ENCODE measurements at places on chromosomes 5 and 9.

- no peak for DNase-seq
These were observed 208.8 kb downstream of the DAB2IP start for GRCh38 chr9:121860213-121860612.

DNA sequence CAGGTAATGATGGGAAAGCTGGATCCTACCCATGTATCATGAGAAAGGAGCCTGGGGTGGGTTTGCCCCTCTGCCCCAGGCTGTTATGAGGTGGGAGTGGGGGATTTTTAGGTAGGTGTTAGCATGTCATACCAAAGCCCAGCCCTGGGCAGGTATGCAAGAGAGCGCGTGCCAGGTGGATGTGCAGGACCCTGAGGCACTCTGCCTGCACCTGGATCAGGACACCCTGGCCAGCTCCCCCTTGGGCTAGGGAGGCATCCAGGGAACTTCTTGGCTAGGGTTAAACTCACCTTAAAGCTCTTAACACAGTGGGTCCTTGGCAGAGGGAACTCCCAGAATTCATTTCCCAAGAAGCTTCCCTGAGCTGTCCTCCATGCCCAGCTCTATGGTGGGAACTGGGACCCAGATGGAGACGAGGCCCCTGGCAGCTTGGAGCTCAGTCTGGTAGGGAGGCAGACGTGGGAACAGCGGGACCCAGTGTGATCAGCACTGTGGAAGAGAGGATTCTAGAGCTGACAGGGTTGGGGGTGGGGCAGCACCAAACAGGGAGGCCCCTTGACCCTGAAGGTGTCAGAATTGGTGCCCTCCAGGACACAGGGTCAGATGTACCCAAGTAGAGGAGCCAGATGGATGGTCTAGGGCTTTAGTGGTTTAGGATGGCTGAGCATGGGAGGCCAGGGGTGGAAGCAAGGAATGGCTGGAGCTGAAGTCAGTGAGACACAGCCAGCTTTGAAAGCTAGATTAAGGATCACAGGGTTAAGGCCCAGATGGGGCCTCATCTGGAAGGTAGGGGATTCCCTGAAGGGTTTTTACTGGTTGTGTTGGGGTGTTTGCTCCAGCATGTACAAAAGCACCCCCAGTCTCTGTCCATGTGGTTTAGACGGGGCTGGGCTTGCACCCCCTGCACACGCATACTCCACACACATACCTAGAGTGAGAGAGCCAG lies 2.2 kb upstream of the PRR7 start:
- no peak for DNase-seq

- DNase-seq, result no peak
These were observed 403.0 kb downstream of the ZNF608 start for GRCh38 chr5:124343451-124343867.

DNA sequence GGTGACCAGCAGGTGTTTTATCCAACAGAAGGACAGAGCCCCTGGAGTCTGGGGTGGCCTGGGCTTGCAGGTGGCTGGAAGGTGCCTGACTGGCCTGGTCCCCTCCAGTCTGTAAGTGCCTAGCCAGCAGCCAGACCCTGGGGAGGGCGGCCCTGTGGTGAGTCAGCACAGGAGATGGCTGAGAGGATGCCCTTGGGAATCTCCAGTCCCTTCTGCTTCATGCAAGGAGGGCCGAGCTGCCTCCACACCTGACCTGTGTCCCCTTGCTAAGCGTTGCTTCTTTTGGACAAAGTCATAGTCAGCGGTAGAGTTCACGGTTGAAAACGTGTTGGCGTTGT lies 20.2 kb downstream of the OBP2B start:
- DNase-seq, result no peak

DNA sequence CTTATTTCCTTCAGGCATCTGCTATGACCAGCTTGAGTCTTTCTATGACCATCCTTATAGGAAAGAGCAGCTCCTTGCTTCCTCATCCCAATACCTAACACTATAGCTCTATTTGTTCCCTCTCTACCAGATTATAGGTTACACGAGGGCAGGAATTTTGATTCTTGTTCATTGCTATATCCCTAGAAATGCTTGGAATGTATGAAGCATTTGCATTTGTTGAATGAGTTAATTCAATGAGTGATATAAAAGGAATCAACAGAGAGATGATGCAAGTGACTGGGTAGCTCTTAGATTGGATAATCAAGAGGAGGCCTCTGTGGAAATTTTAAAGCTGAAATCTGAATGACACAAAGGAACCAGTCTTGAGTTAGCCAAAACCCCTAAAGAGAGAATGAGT lies 13.9 kb downstream of the ZCCHC9 start:
- DNase-seq, result no peak

DNA sequence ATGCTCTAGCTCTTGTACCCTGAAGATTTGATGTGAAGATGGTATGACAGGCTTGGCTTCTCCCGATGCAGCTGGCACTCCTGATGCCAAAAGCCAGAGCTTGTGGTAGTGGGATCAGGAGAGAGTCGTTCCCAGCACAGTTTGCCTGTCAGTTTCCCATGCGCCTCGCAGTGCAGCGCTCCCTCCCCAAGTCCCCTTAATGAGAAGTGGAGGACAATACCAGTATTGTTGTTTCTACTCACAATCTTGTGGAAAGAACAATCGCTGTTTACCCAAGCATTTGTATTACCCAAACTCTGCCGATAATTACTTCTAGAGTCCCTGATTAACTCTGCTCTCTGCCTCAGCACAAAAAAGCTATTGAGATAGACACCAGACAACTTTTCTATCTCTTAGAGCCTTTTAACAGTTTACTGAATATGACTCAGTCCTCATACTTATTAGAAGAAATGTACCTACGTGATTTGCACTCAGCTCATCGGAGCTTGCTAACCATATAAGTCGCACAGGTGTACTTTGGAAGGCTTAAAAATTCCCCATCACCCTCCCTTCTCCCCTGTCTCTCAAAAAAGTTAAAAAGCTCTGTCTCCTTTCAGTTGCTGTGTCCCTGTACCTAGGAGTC lies 283.2 kb upstream of the TMEM161B start:
- no peak for DNase-seq

DNA sequence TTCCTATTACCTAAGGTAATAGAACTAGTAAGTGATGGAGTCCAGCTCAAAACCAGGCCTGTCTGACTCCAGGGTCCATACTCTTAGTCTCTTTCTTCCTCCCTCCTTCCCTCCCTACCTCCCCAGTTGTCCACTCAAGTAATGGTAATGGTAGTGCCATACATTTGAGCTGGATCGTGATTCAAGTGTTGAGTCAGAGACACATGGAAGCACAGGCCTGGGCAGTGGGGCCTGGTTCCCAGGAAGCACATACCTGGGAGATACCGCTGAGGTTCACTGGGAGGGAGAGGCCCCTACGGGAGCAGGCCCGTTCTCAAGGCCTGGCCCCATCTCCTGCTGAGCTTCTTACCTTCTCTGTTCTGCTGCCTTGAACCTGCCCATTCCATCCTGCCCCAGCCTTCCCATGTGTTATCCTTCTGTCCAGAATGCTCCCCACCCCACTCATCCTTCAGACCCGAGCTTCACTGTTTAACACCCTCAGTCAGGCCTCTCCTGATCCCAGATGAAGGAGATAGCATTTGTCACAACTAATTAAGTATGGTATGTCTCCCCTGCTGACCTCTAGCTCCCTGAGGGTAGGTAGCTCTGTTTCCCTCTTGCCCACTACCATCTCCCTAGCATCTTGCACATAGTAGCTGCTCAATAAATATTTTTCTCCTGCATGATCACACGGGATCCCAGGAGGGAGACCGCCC lies 13.8 kb downstream of the URM1 start:
- DNase-seq, result no peak

DNA sequence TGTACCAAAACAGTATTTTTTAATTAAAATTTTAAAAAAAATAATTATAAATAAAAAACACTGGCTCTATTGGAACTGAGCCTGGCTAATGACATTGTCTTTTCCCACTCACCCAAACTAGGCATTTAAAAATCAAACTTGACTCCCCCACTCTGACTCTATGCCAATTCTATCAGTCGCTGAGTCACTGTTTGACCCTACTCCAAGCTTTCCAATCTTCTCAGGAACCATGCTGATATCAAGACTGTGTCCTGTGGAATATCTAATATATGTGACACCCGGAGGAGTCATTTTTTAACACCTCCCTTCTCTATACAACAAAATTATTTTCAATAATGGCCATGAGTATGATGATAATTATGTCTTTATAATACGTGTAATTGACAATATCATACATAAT lies 171.6 kb upstream of the RASEF start:
- DNase-seq, result no peak

DNA sequence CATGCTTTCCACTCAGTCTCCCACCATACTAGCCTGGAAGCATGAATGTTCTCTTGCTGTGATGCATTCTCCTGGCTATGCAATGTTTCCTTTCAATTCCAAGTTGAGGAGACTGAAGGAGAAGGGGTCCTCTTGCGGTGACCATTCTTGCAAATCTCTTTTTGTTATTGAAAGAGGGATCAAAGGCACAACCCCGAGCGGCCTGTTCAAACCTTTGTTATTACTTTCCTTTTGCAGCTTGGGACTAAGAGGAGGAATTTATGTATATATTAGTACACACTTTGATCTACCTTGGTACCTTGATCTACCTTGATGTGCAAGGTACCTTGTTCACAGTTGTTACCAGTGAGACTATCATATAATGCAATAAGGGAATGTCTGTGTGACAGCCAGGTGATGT lies 147.3 kb downstream of the KCTD16 start:
- DNase-seq, result no peak

- peak; percentile 77 for DNase-seq
These were observed 22.6 kb downstream of the SLC36A1 start for GRCh38 chr5:151469992-151470391.

GRCh38 chr9:13139641-13140171 lies 139.8 kb downstream of the MPDZ start:
- DNase-seq, result no peak

- peak; percentile 36 for DNase-seq
These were observed 75.6 kb downstream of the ST8SIA4 start for GRCh38 chr5:100827481-100827889.

DNA sequence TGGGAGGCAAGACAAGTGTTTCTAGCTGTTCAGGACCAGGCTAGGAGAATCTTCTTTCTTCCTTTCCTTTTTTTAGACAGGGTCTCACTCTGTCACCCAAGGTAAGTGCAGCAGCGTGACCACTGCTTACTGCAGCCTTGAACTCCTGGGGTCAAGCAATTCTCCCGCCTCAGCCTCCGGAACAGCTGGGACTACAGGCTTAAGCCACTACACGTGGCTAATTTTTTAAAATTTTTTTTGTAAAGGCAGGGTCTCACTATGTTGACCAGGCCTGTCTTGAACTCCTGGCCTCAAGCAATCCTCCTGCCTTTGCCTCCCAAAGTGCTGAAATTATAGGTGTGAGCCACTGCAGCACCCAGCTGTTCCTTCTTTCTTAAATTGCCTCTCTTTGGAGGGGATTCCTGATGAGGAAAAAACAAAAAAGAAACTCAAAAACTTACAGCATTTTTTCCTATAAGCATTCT lies 53.1 kb downstream of the LHFPL2 start:
- no peak for DNase-seq

DNA sequence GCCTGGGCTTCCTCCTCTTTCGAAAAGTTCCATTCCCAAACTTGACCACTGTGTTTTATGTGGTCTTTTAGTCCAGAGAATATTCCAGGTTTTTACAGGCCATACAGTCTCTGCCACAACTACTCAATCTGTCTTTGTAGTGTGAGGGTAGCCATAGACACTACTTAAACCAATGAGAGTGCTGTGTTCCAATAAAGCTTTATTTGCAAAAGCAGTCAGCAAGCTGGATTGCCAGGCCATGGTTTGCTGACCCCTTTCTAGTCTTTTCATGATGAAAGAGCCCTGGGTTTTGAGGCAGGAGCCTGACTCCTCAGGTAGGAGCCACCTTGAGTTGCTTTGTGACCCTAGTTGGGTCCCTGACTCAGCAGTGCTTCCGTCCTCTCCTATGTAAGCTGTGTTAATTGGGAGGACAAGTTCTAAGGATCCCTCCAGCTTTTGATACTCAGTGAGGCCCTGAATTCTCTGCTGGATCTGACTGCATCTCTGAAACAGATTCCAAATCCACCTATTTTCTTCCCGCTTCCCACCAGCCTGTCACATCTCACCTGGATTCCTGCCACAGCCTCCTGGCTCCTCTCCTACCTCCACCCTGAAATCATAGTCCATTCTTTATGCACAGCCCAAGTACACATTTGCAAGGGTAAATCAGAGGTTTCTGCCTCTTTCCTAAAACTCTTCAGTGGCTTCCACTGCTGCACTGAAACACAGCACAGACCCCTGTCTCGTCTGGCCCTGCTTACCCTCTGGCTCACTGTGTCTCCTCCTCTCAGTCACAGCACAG lies 13.5 kb downstream of the GALNT10 start:
- DNase-seq, result no peak

DNA sequence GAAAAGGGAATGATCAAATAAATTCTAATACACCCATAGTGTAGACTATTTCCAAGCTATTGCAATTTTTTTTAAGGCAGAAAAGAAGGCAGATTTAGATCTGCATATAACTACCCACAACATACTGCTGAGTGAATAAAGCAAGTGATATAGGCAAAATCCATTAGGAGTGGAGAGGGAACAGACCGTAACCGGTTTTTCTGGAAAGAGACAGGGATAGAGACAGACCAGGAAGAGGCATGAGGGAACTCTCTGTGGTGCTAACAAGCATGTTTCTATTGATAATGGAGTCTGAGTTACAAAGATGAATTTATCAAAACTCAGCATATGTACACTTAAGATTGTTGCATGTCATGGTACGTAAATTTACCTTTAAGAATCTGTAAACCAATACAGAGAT lies 14.5 kb downstream of the ZDHHC21 start:
- DNase-seq, result no peak

- no peak for DNase-seq
These were observed 15.3 kb upstream of the NDST1 start for GRCh38 chr5:150492621-150493020.

DNA sequence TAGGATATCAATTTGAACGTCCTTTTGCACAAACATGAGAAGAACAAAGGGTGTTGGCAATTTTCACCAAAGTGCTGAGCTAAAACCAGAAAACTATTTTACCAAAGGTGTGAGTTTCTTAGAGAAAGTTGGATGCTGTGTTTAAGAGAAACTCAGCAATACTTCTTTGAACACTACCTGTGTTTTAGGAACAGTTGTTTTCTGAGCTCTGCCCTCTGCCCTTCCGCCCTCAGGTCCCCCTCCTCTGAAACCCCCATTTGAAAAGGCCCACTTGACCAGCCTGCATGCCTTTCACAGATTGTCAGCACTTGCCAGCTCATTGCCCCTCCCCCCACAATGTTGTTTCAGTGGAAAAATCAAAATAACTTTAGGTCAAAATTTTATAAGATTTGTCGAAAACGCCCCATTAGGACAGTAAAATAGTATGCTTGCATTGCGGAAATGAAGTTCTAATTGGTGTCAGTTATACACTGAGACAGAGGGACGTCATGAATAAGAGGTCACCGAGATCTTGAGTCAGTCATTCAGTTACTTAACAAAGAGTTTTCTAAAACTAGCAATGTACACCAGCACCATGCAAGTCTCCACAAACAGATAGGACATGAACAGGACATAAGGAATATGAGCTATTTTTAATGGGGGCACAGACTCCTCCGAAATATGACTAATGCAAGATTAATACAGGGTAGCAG lies 61.9 kb upstream of the IL7R start:
- no peak for DNase-seq

GRCh38 chr9:71630377-71630995 lies 137.8 kb downstream of the CEMIP2 start:
- no peak for DNase-seq

GRCh38 chr5:120567066-120567465 lies 103.0 kb downstream of the PRR16 start:
- DNase-seq, result no peak
